CD4-positive, alpha-beta T cell treated with Interleukin-6 at 100 ng/mL for 8 hours (primary cell): ENCODE measurements at places on chromosomes 12 and 14.

- no peak for DNase-seq
Measured at GRCh38 chr12:124510301-124510970, 57.0 kb downstream of the NCOR2 start.

DNA sequence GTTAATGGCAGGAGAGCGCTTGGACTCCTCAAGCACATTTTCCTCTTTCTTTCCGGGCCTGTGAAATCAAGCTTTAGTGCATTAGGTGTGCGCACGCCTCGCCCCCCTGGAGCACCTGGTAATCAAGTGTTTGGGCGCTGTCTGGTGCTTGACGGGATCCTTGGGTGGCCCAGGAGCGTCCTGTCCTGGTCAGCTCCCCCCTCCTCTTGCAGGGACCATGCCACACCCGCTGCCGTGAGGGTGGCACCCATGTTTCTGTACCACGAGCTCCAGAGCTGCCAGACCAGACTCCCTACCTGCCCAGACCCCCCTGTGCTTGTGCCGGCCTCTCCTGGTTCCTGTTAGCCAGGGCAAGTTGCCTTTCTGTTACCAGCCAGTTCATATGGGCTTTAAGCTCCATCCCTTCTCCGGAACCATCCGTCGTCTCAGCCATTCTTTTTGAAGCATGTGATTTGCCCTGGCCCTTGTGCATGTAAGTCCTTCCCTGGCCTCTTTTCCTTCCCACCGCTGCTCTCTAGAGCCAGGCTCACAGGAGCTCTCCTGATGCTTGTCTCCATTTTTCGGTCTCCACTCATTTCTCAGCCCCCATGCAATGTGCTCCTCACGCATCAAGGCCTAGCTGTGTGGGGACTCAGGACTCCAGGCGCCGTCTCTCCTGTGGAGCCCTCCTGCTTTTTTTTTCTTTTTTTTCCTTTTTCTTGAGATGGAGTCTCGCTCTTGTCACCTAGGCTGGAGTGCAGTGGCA lies 66.1 kb downstream of the EP400 start:
- DNase-seq: no peak

DNA sequence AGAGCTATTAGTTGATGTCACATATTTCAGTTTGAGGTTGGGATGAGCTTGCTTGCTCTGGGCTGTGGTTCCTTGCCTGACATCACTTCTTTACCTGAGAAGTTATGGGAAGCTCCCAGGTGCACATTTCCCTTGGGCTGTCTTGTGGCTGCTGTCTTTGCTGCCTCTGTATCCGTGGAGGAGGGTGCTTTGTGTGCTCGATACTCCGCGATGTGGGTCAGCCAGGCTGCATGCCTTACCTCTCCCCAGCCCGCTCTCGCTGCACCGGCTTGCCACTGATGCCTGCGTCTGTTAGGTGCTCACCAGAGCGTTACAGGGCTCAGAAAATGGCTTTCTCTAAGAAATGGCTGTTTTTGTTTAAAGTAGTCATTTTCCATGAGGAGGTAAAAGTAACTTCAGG lies 19.6 kb downstream of the PELI2 start:
- no peak for DNase-seq

- DNase-seq: no peak
Measured at GRCh38 chr12:123713823-123714585, 1.9 kb downstream of the ATP6V0A2 start.

- DNase-seq: no peak
Measured at GRCh38 chr12:124703856-124704255, 136.4 kb upstream of the NCOR2 start.

DNA sequence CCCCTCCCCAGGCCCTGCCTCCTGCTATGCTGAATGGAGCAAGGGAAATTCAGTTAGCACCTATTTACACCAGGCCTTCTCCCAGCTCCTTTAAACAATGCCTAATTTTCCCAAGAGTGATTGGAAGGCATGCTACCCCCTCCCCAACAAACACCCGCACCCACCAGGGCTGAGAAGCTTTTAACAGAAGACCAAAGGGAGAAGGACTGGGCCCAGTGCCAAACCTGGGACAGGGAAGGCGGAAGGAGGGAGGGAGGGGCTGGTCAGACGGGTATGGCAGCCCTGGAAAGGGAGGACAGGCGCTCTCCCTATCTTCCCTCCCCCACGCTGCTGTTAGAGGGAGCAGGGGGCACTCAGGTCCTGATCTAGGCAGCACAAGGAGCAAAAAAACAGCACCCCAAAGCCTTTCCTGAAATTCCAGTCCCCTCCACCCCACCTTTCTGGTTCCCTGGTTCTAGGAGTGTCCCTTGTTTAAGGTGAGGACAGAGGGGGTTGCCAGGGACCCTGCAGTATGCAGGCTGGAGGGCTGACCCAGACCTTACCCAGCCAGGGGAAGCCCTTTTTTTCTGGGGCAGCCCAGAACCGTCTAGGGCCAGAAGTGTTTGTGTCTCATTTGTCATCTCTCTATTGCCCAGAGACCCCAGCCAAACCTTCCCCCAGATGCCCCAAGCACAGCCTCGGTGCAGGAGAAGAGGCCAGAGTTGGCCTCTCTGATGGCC lies 2.4 kb upstream of the KRT8 start:
- DNase-seq: no peak

DNA sequence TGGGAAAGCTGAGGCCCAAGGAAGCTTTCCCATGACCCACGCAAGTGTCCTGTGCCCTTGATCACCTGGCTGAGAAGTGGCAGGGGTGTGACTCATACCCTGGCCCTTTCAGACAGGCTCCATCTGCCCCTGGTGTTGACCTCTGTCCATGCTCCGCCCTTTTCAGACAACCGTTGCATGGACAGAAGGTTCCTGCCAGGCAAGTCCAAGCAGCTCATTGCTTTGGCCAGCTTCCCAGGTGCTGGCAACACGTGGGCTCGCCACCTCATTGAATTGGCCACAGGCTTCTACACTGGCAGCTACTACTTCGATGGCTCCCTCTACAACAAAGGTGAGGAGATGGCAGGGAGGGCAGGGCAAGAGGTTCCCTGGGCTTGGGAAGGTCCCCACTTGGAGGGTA lies 103.5 kb downstream of the WSCD2 start:
- no peak for DNase-seq

DNA sequence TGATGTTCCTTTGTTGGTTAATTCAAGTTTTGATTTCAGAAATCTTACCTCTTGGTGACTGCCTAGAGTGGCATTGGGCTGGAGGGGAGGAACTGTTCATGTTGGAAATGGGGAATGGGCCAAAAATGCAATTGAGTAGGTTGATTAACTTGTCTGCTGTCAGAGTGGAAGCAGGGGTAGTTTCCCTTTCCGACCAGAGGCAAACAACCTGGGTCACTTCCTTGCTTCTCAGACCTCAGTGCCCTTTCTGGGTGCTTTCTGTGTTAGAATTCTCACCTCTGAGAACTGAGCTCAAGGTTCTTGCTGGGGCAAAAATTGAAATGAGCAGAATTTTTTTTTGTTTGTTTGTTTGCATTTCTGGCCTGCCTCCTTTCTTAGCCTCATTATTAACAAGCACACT lies 2.3 kb upstream of the M6PR start:
- DNase-seq: peak; percentile 46

DNA sequence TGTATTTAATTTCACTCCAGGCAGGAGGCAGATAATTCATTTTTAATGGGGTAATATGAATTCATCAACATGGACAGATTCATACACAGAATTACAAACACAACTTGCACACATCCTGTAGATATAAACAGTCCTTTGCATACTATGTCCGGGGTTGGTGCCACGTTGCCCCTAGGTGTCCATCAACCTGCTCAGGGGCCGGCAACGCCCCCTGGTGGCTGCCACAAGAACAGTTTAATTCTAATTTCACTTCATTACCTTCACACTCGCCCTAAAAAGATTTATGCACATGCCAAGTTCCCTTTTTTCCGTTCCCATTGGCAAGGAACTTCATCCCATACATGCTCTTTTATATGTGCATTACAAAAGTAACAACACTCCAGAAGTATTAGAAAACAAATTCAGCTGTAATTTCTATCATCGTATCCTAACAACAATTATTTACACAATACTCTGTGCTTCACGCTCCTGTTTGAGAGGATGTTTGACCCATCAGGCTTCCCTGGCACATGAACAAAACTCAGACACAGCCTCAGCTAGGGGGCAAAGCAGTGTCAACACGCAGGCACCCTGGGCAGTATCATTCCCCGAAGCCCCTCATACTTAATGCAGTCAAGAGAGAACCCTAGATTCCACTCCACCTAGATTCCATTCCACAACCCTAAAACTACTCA lies 15.5 kb downstream of the MANSC1 start:
- DNase-seq: peak; percentile 52

GRCh38 chr12:1606021-1606622 lies 11.7 kb upstream of the FBXL14 start:
- DNase-seq: peak; percentile 51

DNA sequence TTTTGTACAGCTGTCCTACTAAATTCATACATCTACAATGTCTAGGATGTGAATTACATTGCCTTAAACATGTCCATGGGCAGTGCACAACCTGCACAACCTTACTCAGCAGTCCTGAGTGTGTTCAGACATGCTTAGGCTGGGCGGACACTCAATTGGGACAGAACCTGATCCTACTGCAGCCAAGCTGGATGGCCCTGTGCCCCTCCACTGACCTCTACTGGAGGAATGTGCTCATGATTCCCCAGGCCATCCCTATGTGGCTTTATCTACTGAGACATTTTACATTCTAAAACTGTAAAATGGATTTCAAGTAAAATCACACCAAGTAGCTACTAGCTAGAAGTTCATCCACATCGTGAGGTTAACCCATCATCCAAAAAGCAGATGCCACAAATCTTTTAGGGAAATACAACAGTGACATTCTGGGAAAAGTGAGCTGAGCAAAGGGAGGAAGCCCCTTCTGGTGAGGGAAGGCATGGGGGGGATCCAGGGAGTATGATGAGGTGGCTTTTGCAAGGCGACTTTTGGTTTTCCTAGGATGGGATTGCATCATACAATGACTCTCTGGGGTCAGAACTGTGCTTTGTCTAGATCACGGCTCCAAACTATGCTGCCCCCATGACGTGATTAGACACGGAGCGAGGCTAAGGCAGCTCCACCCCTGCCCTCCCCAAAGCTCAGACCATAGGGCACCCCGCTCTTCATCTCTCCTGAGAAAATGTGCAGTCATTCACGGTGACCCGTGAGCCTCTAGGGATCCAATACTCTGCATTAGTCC lies 911.7 kb upstream of the TMEM132C start:
- no peak for DNase-seq

- no peak for DNase-seq
Measured at GRCh38 chr14:58782011-58782410, 144.2 kb downstream of the DACT1 start.

DNA sequence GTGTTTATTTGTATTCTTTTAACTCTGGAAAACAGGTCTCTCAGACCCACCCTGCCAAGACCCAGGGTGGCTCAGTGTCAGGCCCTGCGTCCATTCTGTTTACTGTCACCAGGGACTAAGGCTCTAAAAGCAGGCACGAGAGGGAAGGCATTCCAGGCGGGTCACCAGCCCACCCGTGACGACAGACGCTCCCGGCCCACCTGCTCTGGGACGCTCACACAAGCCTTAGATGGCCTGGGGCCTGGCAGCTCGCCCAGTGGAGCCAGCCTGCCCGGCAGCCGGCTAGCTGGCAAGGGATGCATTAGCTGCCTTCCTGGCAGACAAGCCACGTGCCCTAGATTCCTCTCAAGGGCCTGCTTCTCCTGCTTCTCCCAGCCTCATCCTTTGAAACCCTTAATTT lies 9.2 kb upstream of the NUAK1 start:
- DNase-seq: no peak

DNA sequence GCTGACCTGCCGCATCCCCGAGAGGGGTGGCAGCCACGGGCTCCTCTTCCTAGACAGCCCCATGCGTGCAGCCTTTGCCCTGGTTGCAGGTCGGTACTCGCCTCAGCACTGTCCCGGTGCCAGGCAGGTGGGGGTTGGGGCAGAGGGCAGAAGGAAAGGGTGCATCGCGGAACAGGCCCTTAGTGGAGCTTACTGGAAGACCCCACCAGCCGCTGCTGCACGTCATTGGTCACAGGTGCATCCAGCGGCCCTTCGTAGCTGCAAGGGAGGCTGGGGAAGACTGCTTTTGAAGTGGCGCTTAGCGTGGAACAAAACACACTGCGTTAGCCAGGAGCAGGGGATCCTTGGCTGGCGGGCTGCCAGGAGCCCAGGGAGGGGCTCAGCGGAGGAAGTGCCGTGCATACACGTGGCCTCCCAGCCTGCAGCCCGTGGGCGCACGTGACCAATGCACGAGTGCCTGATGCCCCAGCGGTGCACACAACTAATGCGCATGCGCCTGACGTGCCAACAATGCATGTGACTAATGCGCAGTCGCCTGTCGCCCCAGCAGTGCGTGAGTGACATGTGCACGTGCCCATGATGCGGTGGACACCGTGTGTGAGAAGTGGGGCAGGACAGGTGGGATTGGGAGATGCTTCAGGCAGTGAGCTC lies 5.0 kb upstream of the EP400 start:
- DNase-seq: no peak

DNA sequence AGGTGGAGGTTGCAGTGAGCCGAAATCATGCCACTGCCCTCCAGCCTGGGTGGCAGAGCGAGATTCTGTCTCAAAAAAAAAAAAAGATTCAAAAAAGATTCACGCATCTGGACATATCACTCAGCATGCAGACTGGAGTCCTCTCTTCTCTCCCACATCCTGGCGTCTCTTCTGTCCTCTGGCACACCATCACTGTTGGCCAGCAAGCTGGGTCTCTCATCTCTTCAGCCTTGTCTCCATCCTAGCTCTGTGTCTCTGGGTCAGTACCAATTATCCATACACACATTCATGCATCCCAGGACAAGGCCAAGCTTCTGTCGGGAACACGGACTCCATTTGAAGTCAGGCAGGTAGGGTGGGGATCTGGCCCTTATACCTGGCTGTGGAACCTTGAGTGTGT lies 105.5 kb upstream of the MAP1LC3B2 start:
- no peak for DNase-seq

DNA sequence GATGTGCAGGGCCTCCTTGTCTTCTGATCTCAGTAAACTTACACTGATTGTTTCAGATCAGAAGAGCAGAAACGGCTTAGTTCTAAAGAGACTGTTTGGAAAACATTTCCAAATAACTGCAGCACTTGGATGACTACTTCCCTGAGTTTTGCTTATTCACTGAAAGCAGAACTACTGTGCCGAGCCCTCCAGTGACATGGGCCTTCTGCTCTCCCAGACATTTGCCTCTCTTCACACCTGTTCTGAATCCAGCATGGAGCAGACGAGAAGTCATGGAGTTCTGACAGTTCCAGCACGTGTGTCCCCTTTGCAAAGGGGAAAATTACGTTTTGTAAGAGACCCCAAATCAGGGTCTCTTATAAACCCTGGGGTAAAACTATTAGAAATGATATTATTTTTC lies 31.4 kb downstream of the ETNK1 start:
- DNase-seq: no peak

GRCh38 chr12:85509857-85510256 lies 229.8 kb downstream of the ALX1 start:
- no peak for DNase-seq

- no peak for DNase-seq
Measured at GRCh38 chr14:51654533-51654845, 2.8 kb downstream of the FRMD6 start.

- DNase-seq: no peak
Measured at GRCh38 chr12:14638066-14638465, 58.3 kb downstream of the GUCY2C start.
